ENCODE measurements at places on chromosomes 5 and 9.

DNA sequence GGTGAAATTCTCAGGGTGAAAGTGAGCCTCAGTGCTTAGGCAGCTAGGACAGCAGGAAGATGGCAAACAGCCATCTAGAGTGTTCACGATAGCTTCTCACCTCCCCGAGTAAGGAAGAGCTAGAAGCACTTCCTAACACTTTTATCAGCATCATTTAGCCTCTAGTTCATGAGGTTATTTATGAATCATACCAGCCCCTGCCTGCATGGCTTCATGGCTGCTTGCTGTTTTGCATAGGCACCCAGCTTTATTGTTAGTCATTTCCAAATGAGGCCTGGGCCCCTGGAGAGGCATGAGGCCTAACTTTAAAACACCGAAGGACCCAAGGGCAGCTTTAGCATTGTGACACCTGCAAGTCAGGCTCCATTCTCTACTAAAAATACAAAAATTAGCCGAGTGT is 134.9 kb upstream of the PANK3 start:
- DNase-seq: no peak

GRCh38 chr9:130292106-130292505 is 26.5 kb downstream of the HMCN2 start:
- no peak for DNase-seq

DNA sequence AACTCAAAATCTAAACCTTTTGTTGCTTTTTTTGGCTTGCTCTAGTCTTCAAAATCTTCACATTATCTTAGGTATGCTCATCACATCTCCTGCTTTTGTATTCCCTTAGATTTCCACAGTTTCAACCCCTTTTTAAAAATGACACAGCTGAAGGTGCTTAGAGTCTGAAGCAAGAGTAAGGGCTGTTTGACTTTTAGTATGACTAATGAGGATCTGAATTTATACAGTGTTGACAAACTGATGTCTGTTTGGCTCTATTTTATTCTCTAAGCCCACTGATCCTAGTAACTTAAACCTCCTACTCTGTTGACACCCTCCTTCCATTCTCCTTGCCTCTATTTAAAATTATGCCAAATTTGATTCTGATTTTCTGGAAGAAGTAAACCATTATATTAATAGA is 200.1 kb downstream of the MCTP1 start:
- DNase-seq: no peak

GRCh38 chr9:71676460-71676859 is 91.9 kb downstream of the CEMIP2 start:
- DNase-seq: no peak

- DNase-seq: no peak
These were observed 14.6 kb downstream of the SOHLH1 start for GRCh38 chr9:135684691-135685090.

DNA sequence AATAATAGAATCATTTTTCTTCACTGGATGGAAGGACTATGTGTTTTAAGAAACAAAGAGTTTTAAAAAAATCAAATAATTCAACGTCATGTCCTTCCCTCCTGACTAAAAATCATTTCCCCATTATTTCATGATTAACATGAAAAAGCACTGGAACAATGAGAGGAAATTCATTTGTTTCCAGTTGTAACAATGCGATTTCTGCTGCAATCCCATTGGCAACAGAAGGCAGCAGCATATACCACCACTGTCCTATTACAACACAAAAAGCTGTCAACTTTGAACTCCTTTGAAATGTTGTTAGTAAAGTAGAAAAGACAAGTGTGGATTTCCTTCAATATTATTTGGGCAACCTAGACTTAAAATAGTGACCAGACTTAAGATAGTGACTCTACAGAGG is 3.1 kb downstream of the C5orf63 start:
- DNase-seq: no peak

GRCh38 chr5:173015192-173015591 is 31.6 kb downstream of the ATP6V0E1 start:
- DNase-seq: no peak
